Psoas muscle (tissue), 8 donors: ENCODE measurements at places on chromosomes 4 and X. TPM values are rescaled to one million over a fixed set of nuclear protein-coding genes. Genes with fewer than 3 reads are reported as not detected.
A peak's percentile ranks its signal among the peaks of the same experiment; 100 is the strongest.

DNA sequence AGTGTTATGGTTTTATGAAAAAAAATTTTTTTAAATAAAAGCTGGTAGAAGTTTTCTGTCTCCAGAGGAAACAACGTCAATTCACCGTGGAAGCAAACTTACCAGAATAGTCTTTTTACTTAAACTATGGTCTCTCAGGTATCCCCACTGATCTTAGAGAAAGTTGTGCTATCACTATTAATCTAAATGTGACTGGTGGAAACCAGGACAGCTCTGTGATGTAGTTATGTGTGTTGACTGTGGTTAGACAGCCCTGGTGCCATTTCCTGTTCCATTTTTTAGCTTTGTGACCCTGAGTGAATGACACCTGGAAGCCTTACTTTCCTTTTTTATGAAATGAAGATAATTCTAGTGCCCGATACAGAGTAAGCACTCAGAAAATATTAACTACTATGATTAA is 111.8 kb upstream of the HUWE1 start:
- H3K27ac ChIP-seq, result no peak overlapping the region
- DNase-seq, result no peak
- no peaks in the 10 kb centered on the region for H3K4me1 ChIP-seq
- H3K4me3 ChIP-seq, result no peak overlapping the region
- H3K27me3 ChIP-seq, result peaks cover 6% of the 10 kb centered on the region
- no peaks in the 10 kb centered on the region for H3K36me3 ChIP-seq

DNA sequence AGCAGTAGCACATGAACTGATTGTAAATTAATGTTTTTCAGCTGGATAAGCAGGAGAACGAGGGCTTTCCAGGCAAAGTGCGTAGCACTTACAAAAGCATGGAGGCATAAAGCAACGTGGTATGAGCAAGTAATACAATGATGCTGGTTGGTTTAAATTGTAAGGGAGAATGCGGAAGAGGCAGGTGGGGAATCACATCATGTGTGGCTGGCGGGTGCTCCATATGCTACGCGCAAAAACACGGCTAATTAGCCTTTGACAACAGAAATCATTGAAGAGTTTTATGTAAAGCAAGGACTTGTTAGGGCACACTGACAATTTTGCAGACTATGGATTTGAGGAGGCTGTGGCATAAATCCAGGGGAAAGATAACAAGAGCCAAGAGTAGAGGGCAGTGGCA is 14.6 kb downstream of the SYTL4 start:
- no peaks in the 10 kb centered on the region for H3K27me3 ChIP-seq
- no peak for DNase-seq
- no peaks in the 10 kb centered on the region for H3K36me3 ChIP-seq
- H3K4me3 ChIP-seq, result no peak overlapping the region

Gene ERCC6L
- not detected for total RNA-seq

Gene PDCL2
- not detected for total RNA-seq

GRCh38 chr4:104524591-104524990 is 29.9 kb upstream of the CXXC4 start:
- no peaks in the 10 kb centered on the region for H3K36me3 ChIP-seq
- H3K4me3 ChIP-seq, result no peak overlapping the region
- H3K4me1 ChIP-seq, result no peaks in the 10 kb centered on the region
- H3K27ac ChIP-seq, result no peak overlapping the region
- no peaks in the 10 kb centered on the region for H3K27me3 ChIP-seq
- DNase-seq, result no peak

GRCh38 chr4:183097231-183098018 is 1.6 kb upstream of the WWC2 start:
- H3K27ac ChIP-seq, result peak overlapping the region; percentile 84
- DNase-seq, result peak; percentile 70
- H3K4me1 ChIP-seq, result peaks cover 18% of the 10 kb centered on the region
- peak overlapping the region; percentile 79 for H3K4me3 ChIP-seq

GRCh38 chr4:147012059-147012707 is 66.5 kb upstream of the TTC29 start:
- no peaks in the 10 kb centered on the region for H3K4me1 ChIP-seq
- no peaks in the 10 kb centered on the region for H3K27me3 ChIP-seq
- no peak overlapping the region for H3K27ac ChIP-seq
- no peak for DNase-seq

Gene CUL4B
- 9.8 TPM for total RNA-seq

DNA sequence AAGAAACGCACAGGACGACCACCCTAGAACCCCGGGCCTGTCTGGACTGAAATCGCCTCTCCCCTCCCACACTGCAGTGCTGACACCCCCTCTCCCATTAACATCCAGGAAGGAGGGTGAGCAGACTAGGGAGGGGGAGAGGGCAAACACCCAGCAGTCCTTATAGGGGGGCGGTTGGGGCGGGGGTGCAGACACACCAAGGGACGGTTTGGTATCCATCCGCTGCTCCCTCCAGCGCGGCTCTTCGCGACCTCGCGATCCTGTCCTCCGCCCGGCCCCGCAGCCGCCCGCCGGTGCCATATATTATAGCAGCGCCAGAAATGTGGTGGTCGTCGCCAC is 411 bp upstream of the GPRASP1 start:
- H3K27ac ChIP-seq, result no peak overlapping the region
- H3K27me3 ChIP-seq, result no peaks in the 10 kb centered on the region
- H3K4me3 ChIP-seq, result peak overlapping the region; percentile 70
- no peaks in the 10 kb centered on the region for H3K36me3 ChIP-seq

DNA sequence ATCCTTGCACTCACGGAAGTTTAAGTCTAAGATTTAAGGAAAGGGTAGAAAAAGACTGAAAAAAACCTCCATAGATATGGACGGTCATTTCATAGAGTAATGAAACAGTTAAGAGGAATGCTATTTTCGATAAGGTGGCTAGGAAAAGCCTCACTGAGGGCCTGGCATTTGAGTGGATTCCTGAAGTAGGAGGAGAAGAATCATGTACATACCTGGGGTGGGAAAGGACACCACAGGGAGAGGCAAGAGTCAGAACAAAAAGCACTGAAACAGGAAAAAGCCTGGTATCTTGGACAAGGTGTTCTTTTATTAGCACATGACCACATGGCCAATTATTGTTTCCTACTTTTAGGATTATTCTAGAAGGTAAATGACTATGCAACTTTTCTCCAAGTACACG is 547.2 kb upstream of the DIPK2B start:
- no peaks in the 10 kb centered on the region for H3K36me3 ChIP-seq
- no peaks in the 10 kb centered on the region for H3K27me3 ChIP-seq

- no peaks in the 10 kb centered on the region for H3K36me3 ChIP-seq
- H3K4me3 ChIP-seq, result peak overlapping the region; percentile 74
- no peak for DNase-seq
- H3K4me1 ChIP-seq, result peaks cover 5% of the 10 kb centered on the region
- peak overlapping the region; percentile 88 for H3K27ac ChIP-seq
These were observed 1.2 kb downstream of the WDR44 start for GRCh38 chrX:118347131-118347530.

Gene SLC34A2
- total RNA-seq, result 0.24 TPM

DNA sequence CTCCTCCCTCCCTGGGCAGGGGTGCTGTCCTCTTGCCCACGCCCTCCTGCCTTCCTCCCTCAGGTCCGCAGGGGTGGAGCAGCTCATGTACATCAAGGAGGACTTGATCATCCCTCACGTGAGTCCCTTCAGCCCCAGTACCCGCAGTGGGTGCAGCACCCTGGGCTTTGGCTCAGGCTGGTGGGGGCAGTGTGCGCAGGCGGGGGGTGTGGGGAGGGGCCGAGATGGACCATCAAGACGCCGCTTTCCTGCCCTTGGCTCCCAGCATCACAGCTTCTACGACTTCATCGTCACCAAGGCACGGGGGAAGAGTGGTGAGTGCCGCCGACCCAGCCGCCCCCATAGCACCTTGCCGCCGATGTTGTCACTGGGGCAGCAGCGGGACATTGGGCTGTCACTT is 5.7 kb downstream of the FAM50A start:
- H3K4me3 ChIP-seq, result no peak overlapping the region
- no peak for DNase-seq
- H3K27me3 ChIP-seq, result no peaks in the 10 kb centered on the region
- H3K4me1 ChIP-seq, result peaks cover 10% of the 10 kb centered on the region

GRCh38 chrX:16882169-16882568 is 12.0 kb upstream of the RBBP7 start:
- no peaks in the 10 kb centered on the region for H3K4me1 ChIP-seq
- peak overlapping the region; percentile 62 for H3K4me3 ChIP-seq
- DNase-seq, result peak; percentile 37
- no peaks in the 10 kb centered on the region for H3K36me3 ChIP-seq

DNA sequence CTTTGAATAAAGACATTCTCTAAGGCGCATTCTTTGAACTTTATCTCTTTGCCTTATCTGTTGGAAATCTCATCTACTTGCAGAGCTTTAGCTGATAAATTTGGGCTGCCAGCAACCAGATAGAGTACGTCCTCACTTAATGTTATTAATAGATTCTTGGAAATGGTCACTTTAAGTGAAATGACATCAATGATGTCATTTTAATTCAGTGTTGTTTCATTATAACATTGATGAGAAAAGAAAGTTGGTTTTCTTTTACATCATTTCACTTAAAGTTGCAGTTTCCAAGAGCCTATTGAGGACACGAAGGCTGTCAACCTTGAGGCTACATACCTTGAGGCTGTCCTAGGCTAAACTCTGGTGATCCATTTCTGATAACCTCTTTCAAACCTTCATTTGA is 9.3 kb downstream of the TMEM165 start:
- H3K4me1 ChIP-seq, result peaks cover 4% of the 10 kb centered on the region
- no peak overlapping the region for H3K4me3 ChIP-seq
- H3K27ac ChIP-seq, result no peak overlapping the region
- DNase-seq, result no peak
- no peaks in the 10 kb centered on the region for H3K27me3 ChIP-seq
- peaks cover 3% of the 10 kb centered on the region for H3K36me3 ChIP-seq

DNA sequence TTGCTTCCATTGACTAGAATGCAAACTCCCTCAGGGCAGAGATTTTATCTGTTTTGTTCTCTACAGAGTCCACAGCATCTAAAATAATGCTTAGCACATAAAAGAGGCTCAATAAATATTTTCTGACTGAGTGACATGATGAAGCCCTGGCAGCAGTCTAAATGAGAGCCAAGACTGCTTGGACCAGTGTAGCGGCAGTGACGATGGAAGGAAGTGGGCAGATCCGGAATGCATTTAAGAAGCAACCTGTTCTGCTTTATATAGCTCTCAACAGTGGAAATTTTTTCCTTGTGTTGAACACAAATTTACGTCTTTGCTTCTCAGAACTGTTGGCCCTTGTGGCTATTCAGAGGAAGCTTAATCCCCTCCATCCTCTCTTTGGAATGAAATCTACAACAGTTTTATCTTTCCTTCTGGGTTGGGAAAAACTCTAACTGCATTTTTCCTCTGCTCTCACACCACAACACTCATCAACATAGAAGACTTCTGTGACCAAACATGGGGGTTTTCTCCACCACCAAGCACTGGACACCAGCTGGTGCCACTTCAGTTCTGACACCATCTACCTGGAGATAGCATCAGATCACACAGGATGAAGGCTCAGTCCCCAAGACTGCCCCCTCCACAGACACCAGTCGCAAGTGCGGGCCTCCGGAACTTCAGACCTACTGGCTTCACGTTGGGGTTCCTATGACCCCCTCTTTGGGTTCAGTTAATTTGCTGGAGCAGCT is 7.0 kb upstream of the BEND4 start:
- no peak for DNase-seq
- H3K4me3 ChIP-seq, result no peak overlapping the region
- H3K36me3 ChIP-seq, result no peaks in the 10 kb centered on the region
- no peaks in the 10 kb centered on the region for H3K4me1 ChIP-seq

DNA sequence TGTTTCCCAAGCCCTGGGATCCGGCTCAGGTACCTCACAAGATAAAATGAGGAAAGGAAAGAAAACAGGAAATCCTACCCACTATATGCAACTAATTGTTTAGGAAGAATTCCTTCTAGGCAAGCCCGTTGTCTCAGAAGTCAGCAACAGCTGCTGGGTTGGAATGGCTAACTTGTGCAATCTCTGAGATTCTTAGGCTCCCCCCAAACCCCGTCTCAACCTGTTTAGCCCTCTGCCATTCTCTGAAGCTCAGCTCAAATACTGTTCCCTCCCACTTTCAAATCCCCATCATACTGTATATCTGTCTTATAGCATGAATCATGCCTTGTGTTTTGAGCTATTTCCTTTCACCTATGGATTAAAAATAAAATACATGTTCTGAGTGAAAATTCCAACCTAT is 28.9 kb downstream of the STARD8 start:
- no peak for DNase-seq
- no peak overlapping the region for H3K27ac ChIP-seq
- H3K4me3 ChIP-seq, result no peak overlapping the region
- no peaks in the 10 kb centered on the region for H3K27me3 ChIP-seq
- no peaks in the 10 kb centered on the region for H3K4me1 ChIP-seq

- H3K4me1 ChIP-seq, result no peaks in the 10 kb centered on the region
- H3K4me3 ChIP-seq, result no peak overlapping the region
- no peaks in the 10 kb centered on the region for H3K27me3 ChIP-seq
- H3K27ac ChIP-seq, result no peak overlapping the region
- no peaks in the 10 kb centered on the region for H3K36me3 ChIP-seq
These were observed 158.1 kb upstream of the USP38 start for GRCh38 chr4:143026459-143027170.

DNA sequence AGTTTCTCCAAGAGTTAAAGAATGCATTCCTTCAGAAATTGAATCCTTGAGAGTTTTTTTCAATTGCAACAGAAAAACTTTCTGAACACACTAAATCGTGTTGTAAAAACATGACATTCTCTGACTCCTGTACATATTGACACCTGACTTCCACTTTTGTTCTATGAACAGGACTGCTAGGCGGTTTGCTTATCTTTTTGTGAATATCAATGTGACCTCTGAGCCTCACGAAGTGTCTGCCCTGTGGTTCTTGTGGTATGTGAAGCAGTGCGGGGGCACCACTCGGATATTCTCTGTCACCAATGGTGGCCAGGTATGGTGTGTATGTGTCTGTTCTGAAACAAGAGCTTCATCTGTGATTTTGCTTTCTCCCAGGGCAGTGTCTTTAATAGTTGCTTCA is 71.9 kb downstream of the MAOA start:
- H3K36me3 ChIP-seq, result peaks cover 4% of the 10 kb centered on the region
- no peaks in the 10 kb centered on the region for H3K27me3 ChIP-seq
- no peak overlapping the region for H3K27ac ChIP-seq
- H3K4me3 ChIP-seq, result no peak overlapping the region
- H3K4me1 ChIP-seq, result no peaks in the 10 kb centered on the region

GRCh38 chr4:173257732-173258717 is 76.1 kb downstream of the HMGB2 start:
- H3K27me3 ChIP-seq, result no peaks in the 10 kb centered on the region
- H3K36me3 ChIP-seq, result no peaks in the 10 kb centered on the region
- DNase-seq, result peak; percentile 54
- no peaks in the 10 kb centered on the region for H3K4me1 ChIP-seq

- no peaks in the 10 kb centered on the region for H3K36me3 ChIP-seq
- no peak overlapping the region for H3K27ac ChIP-seq
- no peaks in the 10 kb centered on the region for H3K27me3 ChIP-seq
- no peak overlapping the region for H3K4me3 ChIP-seq
These were observed 140.3 kb upstream of the SMAD1 start for GRCh38 chr4:145341381-145341780.

- H3K4me3 ChIP-seq, result no peak overlapping the region
- H3K27me3 ChIP-seq, result peaks cover 7% of the 10 kb centered on the region
- no peak for DNase-seq
- no peaks in the 10 kb centered on the region for H3K36me3 ChIP-seq
- no peaks in the 10 kb centered on the region for H3K4me1 ChIP-seq
- H3K27ac ChIP-seq, result no peak overlapping the region
These were observed 66.0 kb upstream of the GEMIN8 start for GRCh38 chrX:14095702-14096101.

Gene F11
- 0.22 TPM for total RNA-seq

Gene RS1
- total RNA-seq, result not detected

GRCh38 chrX:46796574-46797191 is 37.8 kb upstream of the SLC9A7 start:
- no peaks in the 10 kb centered on the region for H3K4me1 ChIP-seq
- no peaks in the 10 kb centered on the region for H3K27me3 ChIP-seq
- H3K27ac ChIP-seq, result no peak overlapping the region
- no peak overlapping the region for H3K4me3 ChIP-seq
- H3K36me3 ChIP-seq, result no peaks in the 10 kb centered on the region

Gene RNF212
- 0.46 TPM for total RNA-seq
